ENCODE measurements at places on chromosomes 12 and 14.

- DNase-seq: no peak
Measured at GRCh38 chr12:57215668-57216013, 953 bp upstream of the NXPH4 start.

DNA sequence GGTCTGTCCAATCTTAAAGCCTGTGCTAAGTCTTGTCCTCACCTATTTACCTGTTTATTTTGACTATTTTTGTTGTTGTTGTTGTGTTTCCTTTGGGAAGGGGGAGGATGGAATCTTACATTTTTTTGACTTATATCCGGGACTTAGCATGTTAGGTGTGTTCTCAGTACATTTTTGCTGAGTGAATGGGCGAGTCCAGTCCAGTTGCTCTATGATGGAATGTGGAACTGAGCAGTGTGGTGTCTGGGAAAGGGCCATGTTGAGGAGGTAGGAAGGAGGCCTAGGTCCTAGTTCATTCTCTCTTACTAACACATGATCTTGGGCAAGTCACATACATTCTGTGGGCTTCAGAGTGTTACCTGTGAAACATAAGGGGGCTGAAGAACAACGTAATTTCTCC lies 80.9 kb upstream of the SLC38A2 start:
- no peak for DNase-seq

DNA sequence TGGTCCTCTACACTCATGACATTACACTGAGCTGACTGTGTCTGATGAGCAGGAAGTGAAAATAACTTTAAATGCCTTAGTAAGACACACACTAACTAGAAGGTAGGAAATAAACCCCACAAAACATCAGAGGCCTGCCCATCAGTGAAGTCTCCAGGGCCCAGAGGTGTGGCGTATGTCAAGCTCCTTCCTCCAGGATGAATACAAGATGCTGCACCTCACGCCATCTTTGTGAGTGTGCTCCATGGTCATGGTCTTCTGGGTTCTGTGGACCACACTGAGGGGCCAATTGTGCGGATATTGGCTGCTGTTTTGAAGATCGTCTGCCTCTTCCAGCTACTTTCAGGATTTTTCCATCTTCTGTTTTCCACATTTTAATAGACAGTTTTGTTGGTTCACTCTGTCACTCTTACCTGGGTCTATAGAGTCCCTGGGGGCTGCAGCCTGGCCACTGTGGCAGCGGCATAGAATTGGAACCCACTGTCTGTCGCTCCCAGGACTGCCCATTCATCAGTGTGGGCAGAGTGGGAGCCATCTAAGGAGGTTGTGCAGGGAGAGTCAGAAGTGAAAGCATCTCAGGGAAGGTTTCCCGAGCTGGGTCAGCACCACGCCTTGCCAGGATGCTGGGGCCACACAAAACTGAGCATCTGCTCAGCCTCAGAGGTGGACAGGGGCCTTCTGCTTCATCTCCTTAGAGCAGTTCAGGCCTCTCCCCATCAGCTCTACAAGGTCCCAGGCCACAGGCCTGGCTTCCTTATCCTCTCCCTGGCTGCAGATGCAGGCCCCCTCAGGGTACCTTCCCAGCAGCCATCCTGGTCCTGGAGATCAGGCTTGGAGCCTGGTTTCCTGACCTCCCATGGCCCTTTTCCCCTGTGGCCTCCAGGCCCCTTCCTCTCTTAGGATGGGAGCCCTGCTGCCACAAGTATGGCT lies 57.5 kb upstream of the C14orf180 start:
- no peak for DNase-seq

DNA sequence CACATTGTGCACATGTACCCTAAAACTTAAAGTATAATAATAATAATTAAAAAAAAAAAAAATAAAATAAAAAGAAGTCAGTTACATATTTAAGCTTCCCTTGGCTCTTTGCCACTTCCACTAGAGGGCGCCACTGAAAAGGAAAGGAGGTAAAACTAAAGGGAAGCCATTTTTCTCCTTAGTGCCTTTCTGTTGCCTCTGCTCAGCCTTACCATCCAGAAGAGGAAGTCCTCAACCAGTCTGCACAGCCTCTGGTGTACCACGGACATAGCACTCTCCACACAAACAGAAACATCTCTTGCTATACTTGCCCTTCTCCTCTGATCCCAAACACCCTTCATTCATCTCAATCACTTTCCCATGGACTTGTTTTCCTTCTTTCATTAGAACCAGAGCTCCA lies 169.0 kb upstream of the EEA1 start:
- DNase-seq: no peak

DNA sequence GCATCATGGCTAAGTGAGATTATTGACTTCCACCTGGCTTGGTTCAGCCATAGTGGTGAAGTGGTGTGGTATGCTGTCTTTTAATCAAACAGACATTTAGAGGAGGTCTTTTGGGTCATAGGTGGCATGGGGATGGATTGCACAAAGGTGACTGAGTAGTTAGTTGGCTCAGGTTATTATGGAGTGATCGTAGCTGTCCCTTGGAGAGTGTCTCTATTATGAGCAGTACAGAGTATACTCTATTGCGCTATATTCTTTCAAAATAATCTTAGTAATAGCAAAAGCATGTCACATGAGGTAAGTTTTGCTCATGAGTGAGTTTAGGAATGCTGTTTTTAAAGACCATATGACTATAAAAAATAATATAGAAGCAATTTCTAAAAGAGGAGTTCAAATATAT lies 60.4 kb downstream of the RASSF8 start:
- no peak for DNase-seq

GRCh38 chr12:119301379-119301778 lies 33.1 kb upstream of the CCDC60 start:
- DNase-seq: no peak

GRCh38 chr14:20215196-20215595 lies 8.3 kb upstream of the OR11H6 start:
- DNase-seq: no peak

GRCh38 chr12:107091989-107092641 lies 1.2 kb downstream of the CRY1 start:
- peak; percentile 71 for DNase-seq

DNA sequence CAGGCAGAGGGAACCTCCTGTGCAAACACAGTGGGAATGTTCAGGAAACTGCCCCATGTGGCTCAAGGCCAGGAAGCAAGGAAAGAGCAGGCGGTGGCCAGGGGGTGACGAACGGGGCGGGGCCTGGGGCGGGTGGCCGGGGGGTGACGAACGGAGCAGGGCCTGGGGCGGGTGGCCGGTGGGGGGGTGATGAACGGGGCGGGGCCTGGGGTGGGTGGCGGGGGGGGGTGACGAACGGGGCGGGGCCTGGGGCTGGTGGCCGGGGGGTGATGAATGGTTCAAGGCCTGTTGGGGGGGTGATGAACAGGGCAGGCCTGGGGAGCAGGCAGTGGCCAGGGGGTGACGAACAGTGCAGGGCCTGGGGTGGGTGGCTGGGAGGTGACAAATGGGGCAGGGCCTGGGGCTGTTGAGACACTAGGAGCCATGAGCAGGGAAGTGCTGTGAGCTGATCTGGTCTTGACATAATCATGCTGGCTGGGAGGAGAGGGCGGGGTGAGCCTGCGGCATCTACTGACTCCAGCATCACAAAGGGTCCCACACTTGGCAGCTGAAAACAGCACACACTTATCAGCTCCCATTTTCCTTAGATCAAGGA lies 62.7 kb upstream of the FBRSL1 start:
- DNase-seq: no peak
